ENCODE measurements at places on chromosomes 4 and X. TPM values are rescaled to one million over a fixed set of nuclear protein-coding genes. Genes with fewer than 3 reads are reported as not detected.

DNA sequence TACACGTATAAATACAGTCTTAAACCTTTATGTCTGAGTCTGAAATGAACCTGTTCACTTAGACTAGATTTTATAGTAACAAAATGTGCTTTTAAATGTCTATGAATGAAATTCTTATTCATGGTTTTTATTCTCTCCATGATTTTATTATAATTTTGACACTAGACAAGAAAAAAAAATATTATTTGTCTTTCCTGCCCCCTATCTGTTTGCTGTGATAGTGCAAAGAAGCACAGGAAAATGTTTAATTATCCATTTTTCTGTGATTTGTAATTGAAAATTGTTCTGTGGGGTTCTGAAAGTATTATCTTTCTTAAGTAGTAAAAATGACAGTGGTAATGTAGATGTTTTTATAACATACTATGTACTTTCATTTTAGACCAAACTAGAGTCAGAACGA lies 52.0 kb downstream of the INTS6L start:
- DNase-seq: no peak

- DNase-seq: no peak
These were observed 3.8 kb downstream of the MAGEB17 start for GRCh38 chrX:16171039-16171438.

COL25A1 gene
- total RNA-seq: not detected

GRCh38 chr4:11783588-11783987 lies 354.9 kb upstream of the HS3ST1 start:
- peak; percentile 51 for DNase-seq

DNA sequence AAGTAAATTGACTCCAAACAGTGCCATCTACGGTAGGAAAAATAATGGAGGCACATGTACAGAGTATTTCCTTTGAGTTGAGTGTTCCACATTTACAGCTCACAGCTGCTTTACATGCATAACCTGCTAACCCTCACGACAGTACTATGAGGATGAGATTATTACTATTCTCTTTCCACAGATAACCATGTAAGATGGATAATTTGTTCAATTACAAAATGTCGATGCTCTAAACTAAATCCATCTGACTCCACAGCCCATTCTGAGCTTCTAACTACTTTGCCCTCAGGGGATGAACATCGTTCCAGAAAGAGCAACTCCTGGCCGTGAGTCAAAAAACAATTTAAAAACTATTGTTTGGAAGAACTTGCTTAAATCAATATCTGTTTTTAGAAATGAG lies 330.4 kb upstream of the NWD2 start:
- DNase-seq: no peak

DNA sequence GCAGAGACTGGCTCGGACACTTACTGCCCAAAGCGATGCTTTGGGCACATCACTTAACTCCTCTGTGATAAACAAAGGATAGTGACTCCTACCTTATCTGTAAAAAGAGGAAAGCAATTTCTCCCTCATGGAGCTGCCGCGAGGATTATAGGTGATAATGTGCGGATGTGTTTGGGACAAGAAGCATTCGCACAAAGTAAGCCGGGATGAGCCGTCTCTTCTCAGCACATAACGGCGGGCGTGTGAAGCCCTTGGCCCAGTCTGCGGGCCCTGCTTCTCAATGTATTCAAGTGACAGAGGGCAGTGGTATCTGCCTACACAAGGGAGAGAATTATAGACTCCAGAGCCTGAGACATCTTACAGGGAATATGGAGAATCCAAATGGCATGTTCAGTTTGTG lies 550.3 kb upstream of the CPEB2 start:
- DNase-seq: no peak

DNA sequence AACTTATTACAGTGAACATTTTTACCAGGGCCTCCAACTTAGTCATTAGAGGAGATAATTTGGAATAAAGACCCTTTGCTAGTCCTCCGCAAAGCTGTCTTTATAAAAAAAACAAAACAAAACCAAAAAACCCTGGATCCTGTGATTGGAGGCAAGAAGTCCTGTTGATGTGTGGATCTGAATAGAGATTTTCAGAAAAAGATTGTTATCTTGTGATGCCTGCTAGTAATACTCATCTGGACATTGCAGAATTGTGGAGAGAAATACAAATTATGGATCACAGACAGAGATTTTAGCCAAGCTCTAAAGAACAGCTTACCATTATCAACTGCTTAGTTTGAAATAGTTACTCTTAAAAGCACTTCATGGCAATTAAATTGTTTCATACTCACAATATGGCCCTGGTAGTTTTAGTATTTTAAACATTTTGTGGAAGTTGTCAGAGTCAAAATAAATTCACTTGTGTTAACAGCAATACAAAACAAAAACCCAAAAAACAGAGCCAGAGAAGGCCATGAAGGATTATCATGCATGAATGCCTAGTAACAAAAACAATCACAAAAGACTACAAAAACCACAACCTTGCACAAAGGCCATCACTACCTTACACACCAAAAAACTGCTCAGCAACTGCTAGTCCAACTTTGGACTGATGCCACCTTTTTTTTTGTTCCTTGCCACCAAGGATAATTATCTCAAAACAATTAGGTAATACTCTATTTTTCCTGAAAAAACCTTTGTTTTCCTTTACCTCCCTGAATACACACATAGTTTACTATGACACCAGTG lies 514.5 kb upstream of the SLIT2 start:
- DNase-seq: no peak

DKC1 gene
- total RNA-seq: 89.2 TPM

- peak; percentile 65 for DNase-seq
These were observed 42.0 kb downstream of the LGI2 start for GRCh38 chr4:24988776-24989175.

Data from PC-3 (cell line).